Stimulated activated CD4-positive, alpha-beta T cell treated with anti-CD3 and anti-CD28 coated beads, Interleukin-1b, Interleukin-23, amount 100 ng/mL, for 1 hour (primary cell): ENCODE measurements at places on chromosomes 3 and 15.

DNA sequence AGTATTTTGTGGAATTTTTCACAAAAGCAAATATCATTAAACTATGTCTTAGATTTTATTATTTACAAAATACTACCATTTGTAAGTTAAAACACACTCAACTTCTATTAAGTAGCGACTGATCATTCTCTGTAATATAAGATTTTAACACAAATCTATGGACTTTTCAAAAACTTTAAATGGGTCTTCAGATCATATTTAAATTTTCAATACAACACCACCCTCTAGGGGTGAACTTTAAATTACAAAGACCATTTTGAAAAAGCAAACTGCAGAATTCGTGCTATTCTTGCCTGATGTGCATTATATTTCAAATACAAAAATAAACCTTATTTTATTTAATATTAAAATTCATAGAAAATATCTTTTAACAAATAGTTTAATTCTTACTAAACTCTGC is 8.2 kb upstream of the VGLL4 start:
- no peak for DNase-seq

GRCh38 chr3:16177962-16178627 is 3.6 kb downstream of the GALNT15 start:
- DNase-seq, result no peak

DNA sequence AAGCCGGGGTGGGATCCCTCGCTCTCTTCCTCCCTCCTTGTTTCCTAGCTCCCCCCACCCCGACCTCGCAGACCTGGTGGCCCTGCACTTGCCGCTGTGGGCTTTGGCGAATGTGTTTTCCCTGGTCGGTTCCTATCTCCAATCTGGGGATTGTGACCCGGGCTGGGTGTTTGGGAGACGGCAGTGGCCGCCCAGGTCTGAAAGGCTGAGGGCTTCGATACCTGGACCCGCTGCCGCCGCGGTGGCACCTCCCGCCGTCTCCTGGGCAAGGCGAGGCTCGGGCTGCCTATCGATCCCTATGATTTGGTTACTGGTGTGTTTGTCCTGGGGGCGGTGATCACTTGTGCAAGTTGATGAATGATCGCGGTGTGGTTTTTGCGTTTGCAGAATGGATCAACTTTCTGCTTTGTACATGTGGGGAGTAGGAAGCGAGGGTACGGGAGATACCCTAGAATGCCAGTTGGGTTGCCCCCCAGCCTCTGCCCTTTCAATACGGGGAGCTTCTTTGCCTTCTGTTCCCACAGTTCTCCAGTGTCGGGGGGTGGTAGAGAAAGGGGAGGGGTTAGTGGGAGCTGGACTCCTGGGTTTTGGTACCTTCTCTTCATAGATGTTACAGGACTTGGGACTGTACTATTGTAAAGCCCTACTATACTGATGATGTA is 3.0 kb downstream of the BBX start:
- no peak for DNase-seq

GRCh38 chr3:170536712-170537111 is 49.2 kb downstream of the SLC7A14 start:
- no peak for DNase-seq

DNA sequence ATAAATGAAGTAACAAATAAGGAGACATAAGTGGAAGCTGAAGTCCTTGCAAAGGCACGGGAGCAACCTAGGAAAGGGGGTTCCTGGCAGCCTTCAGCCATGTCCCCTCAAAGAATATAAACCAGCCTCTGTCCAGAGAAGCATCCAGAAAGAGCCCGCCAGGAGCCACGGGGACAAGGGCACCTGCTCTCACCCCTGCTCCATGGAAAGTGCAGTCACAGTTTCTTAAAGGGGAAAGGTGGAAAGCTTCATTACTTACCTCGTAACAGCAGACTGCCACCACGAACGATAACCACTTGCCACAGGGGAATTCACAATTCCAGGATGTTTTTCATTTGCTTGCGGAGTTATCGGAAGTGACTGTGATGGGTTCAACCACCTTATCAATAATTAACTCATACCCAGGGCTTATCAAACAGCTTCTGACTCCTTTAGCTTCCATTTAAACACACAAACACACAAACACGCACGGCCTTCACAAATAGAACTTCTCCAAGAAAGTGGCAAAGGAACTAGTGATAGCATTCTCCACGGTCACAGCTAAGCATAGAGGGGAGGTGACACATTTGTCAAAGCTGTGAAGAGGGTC is 134.2 kb upstream of the IGF1R start:
- no peak for DNase-seq

- DNase-seq, result no peak
Observed at GRCh38 chr3:37825744-37826400, 35.8 kb upstream of the CTDSPL start.

DNA sequence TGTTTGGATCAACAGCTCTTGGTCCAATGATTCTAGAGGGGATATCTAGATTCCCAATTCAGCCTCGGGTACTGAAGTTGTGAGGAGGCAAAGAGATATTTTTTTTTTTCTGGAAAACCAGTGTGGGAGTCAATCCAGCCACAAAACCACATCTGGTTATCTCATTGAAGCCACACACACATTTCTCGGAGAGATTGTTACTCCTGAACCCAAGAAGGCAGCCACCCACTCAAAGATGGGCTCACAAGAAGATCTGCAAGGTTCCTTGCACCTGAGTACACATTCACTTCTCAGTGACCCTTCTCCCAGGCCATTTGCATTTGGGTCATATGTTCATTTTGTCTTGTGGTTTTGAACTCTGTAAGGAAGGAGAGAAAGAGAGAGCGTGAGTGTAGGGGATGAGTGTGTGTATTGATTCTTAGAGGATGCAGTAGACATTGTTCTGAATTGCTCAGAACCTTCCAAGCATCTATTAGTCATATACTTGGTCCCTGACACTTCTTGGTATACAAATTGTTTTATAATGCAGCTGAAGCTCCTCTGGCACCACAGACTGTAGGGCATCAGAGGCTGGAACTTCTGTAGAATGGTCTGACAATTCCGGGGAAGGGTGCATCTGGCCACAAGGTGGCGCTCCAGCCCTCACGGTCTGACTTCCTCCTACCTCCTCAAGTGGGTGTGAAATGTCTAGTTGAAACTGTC is 39.3 kb upstream of the TRA2B start:
- DNase-seq, result peak; percentile 79

DNA sequence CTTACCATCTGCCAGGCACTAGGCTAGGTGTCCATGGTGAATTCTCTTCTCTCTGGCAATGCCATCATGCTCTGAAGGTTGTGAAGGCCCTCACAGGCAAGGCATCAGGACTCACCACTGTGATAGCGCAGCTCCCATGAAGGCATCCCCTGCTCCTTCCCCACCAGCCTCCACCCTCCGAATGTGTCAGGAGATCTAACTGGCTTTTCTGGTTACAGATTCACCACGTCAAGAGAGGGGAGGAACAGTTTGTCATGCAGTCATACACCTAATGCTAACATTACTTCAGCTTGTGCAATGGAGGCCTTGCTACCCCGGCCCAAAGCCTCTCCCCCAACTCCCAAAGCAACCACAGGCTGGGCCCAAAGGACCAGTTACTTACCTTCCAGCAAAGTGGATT is 8.9 kb upstream of the CMTM8 start:
- no peak for DNase-seq

DNA sequence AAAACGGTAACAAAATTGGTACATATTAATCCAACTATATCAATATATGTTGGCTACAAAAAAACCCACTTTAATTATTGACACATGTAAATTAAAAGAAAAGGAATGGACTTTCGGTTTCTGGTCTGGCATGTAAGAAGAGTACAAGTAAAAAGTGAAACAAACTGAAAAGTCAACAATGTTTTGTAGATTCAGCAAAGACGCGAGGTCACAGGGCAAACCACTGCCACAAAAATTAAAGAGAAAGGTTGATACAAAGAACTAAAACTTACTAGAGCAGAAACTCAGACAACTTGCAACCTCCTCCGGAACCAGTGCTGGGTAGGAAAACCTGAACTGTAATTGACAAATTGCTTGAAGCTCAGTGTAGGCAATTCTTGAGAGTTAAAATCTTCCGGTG is 110.6 kb upstream of the ARPP21 start:
- DNase-seq, result no peak
